ENCODE measurements at places on chromosomes 12 and 14. TPM values are rescaled to one million over a fixed set of nuclear protein-coding genes. Genes with fewer than 3 reads are reported as not detected.

DNA sequence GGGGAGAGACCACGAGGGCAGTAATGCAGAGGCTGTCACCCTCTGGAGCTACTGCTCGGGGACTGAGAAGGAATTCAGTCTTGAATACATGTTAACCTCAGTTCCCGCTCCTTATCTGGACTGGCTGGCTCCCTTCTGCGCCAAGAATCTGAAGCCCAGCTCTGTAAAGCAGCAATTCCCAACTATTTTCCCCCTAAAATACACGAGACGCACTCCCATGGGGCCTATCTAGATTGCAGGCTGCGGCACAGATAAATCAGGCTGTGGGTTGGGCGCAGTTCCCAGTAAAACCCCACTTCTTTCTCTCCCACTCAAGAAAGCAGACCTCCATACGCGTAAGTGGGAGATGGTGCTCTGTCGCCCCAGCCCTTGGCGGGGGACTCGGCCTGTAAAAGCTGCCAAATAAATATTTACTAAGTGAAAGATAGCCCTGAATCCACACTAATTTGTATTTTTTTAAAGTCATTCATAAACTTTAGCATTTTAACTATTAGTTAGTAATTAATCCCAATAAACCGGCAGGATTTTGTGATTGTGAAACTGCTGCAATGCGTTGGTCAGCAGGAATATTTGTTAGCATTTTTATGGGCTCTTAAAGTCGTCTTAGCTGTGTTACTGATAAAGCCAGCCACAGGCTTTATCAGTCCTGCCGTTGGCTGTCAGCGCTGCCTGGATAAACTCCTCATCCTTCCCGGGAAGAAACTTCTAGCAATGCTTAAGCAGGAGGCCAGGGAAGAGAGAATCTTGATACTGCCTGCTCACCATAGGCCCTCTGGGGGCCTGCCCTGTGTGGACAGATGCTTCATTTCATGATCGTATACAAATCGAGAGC lies 17.8 kb downstream of the FBXL14 start:
- peak; percentile 55 for DNase-seq

DNA sequence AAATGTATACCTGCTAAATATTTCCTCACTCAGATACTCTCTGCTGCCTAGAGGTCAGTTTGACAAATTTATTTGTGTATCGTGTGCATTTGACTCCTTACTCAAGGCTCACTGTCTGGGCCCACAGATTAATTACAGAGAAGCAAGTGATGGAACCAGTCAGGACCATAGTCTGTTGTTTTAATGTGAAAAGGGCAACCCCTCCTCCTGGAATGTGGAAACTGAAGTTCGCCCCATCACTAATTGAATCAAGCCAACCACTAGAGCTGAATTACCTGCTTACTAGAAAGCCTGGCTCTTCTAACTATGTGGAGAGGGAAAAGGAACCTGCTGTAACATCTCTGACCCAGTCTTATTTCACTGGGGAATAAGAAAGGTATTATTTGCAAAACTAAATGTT lies 199.9 kb upstream of the KRR1 start:
- DNase-seq: no peak

DNA sequence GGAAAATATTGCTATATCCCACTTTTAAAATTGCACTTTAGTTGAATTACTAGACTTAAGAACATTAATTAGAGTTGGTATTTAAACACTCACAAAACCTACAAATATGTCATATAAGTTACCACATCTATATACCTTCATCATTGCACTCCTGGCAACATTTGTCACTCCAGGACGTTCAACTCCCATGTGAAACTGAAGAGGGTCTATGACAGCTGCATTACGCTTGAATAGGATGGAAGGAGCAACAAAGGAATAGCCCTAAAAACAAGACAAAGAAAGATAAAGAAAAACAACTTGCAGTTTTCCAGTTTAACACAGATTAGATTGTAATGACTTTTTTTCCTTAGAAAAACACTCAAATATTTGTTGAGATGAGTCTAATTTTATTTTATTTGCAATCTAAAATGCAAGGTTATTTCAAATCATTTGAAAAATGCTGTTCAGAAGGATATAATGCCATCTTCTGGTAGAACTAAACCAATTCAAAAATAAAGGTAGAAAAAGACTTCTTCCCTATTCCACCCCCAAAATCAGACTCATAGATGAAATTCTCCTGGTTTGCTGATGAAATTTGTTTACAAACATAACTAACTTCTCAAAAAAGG lies 84.3 kb upstream of the TTC7B start:
- DNase-seq: no peak

DNA sequence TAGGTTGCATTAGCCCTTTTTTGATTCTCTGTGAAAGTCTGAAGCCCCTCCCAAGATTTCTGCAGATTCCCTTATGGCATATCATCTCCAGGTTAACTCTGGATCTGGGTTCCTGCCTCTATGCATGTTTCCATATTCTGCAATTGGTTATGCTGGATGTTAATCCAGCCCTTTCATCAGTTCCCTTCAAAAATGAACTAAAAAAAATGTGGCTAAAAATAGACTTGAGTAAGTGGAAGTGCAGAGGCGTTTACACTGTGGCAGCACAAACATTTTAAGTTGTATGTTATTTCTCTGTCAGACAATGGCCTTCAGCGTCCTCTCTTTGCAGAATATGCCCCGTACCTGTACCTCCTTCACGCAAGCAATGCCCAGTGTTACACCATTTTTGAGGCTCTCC lies 11.4 kb downstream of the MGST1 start:
- DNase-seq: peak; percentile 30

GRCh38 chr14:22689199-22689598 lies 45.0 kb upstream of the OR6J1 start:
- DNase-seq: peak; percentile 88

GAS2L3 gene
- 24.1 TPM for total RNA-seq

KRT78 gene
- total RNA-seq: not detected

- DNase-seq: no peak
Observed at GRCh38 chr14:22497144-22497423, 91.9 kb downstream of the DAD1 start.

- no peak for DNase-seq
Observed at GRCh38 chr14:32330351-32331111, 1.4 kb downstream of the AKAP6 start.

GRCh38 chr12:52741375-52742195 lies 35.6 kb downstream of the KRT76 start:
- DNase-seq: peak; percentile 13

DNA sequence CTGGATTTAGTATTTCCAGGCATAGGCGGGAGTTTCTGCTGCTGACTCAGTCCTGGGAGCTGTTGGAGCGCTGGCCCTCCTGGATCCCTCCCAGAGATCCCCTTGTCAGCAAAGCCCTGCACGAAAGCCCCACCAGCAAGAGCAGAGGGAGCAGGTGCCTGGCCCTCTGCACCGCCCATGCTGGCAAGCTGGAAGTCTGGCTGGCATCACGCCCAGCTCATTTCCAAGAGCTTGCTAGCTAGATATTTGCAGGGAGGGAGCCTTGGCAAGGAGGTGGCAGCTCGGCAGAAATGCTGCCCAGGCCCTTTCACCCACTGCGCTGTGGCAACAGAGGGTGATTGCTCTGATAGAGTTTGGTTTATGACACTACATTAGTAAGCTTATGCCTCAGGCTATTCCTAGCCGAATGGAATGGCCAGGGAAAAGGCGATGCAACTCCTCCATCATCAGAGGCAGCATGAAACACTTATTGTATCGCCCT lies 193.9 kb downstream of the EMP1 start:
- peak; percentile 16 for DNase-seq

DNA sequence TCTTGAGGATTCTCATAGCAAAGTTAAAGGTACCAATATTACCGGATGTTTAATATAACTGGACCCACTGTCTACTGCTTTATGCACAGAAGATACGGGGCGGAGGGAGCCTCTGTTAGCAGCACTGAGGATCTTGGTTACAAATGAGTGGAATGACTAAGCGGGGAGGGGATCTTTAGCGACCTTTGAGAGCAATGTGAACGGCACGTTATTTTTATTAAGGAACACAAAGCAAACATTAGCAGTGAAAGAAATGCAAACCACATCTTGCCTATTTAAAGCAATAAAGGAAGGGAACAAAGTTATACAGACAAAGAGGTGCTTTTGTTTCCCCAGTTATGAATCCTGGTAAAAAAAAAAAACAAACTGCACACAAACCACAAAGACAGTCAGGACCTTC lies 27.1 kb upstream of the PRMT8 start:
- DNase-seq: no peak

DNA sequence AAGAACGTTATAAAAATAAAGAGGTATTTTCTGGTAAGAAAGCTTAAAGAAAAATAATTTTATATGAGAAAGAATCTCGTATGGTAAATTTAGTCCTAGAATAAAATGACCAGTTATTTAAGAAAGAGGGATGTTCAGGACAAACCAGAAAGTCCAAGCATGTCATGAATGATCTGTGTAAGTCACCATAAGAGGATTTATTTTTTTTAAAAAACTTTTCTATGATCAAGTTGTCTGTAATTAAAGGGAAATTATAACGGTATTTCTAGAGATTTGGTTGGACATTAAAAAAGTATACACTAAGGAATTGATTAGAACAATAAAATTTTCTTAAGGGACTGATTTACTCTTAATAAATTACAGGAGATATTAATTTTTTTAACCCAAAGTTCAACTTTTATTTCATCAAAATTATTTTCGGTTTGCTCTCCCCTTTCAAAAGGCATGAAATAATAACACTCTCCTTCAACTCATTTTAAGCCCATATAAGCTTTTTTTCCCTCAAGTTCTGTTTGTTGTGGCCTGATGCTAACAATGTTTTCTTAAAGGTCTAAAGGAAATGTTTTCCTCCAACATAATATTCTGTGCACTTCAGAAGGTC lies 49.9 kb upstream of the CPSF6 start:
- no peak for DNase-seq

CRADD gene
- total RNA-seq: 14.6 TPM

GRCh38 chr12:34343766-34344165 lies 321.5 kb downstream of the ALG10 start:
- DNase-seq: no peak

KRT74 gene
- total RNA-seq: not detected

DNA sequence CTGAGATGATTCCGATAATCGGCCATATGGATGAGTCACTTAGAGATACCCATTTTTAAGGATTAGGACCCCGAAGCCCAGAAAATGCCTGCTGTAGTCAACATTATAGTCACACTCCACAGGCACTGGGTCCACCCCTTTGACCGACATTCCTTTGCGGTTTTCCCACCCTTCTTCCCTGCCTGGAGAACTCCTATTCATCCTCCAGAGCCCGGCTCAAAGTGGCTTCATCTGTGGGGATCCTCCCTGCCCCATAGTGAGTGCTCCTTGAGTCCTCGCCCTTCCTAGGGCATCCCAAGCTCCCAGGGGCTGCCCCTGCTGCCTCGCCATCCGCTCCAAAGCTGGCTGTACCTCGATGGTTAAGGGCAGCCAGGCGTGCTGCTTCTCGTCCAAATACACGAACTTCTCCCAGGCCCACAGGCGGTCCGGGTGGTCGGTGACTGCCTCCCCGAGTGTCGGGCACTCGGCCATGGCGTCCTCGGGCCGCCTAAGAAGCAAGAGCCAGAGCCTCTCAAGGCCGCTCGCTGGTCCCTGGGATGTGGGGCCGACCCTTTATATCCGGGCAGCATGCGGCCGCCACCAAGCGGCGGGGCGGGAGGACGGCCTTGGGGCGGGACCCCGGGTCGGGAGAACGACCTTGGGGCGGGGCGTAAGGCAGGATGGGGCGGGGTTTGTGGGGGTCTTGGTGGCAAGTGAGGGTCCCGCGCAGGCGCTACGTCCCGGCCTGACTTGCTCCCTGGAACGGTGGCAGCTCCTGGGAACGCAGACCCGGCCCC lies at the start of gene TCL1A:
Gene TCL1A, minus strand, starts transcription at position 530 of the 776 bp plus-strand sequence. Its CDS starts 59 bp downstream, at position 471.
- no peak for DNase-seq

GRCh38 chr12:47078086-47078395 lies 1.4 kb upstream of the PCED1B start:
- DNase-seq: no peak

TEAD4 gene
- total RNA-seq: 20.5 TPM

- no peak for DNase-seq
Observed at GRCh38 chr14:96267916-96268315, 11.9 kb downstream of the BDKRB1 start.

GRCh38 chr14:101878211-101878821 lies 86.1 kb upstream of the DYNC1H1 start:
- DNase-seq: no peak

MIP gene
- total RNA-seq: not detected

CLEC4C gene
- total RNA-seq: not detected

BRAP gene
- 17.9 TPM for total RNA-seq

DNA sequence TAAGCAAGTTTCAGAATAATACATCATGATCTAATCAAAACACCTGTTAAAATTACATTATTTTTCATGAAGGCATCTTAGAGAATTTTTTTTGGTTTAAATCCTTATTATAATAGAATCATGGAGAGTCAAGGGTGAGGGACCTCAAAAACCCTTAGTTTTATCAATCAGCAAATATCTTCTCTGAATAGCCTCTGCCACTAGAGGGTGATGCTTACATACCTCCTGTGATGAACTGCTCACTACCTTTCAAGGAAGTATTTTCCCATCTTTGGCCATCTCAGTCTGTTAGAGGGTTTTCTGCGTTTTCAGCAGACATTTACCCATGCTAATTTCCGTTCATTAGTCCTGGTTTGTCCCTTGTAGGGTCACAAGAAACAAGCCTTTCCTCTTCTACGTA lies 200.2 kb downstream of the TRHDE start:
- no peak for DNase-seq

PTPRB gene
- total RNA-seq: 3.1 TPM

DNA sequence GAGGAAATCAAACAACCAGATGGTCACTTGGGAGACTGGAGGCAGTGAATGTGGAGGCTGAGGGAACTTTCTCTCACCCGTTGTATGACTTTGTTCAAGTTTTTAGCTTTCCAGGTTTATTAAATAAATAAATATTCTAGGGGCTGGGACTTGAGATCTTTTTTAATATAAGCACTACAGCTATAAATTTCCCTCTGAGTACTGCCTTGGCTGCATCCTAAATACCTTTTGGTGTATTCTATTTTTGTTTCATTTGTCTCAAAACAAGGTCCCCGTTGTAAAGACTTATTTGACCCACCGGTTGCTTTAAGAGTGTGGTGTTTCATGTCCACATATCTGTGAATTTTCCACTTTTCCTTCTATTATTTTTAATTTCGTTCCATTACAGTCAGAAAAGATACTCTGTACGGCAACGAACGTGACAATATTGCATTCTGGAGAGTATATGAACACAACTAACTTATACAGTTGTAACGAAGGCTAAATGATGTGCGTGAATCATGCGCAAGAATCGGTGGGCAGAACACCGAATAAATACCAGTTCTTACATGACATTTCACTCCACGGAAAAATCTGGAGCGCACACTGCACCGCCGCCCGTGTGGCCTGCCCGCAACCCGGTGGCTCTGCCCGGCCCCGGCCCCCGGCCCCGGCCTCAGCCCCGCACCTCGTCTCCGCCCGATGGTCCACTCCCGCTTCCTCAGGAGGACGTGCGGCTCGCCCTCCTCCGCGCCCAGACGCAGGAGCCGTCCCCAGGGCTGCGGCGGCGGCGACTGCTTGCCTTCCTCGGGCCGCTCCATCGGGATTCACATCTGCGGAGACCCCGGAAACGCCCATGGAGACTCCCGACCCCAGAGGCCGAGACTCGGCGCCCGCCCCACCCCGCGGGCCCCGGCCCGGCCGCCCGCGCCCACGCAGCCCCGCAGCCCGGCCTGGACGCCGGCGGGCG lies 602 bp downstream of the CHFR start:
- DNase-seq: no peak

Measured in HFFc6 (cell line).